ENCODE measurements at places on chromosomes 11 and 22.

DNA sequence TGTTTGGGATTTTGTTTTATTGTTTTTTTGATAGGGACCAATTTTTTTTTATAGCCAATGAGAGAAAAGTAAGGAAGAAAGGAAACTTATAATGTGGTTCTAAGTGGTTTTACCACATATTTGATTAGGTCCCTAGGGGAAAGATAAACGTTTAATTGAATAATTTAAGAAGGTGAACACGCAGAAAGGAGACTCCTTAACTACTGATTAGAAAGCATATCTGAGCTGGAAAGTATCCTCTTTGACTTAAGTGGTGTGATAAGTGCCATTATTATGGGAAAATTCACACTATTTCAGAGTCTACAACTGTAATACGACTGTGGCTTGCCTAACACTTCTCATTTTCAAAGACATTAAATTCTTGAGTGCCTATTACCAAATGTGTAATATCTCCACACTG, 106.5 kb upstream of the GRAMD1B start:
- DNase-seq = no peak

DNA sequence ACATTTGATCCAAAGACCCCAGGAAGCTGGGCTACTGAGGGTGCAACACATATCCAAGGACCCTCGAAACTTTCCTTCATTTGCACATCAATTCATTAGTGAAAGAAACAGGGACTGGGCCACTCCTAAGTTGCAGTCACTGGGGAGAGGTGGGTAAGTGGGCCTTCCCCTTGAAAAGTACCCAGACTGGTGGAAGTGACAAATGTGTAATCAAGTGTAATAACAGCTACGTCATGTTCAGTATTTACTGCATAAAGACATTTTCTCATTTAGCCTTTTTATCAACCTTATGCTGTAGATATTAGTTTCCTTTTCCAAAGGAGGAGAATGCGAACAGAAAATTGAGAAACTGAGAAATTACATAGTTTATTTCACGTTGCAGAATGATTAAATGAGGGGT, 101.9 kb upstream of the OLFML1 start:
- no peak for DNase-seq

- no peak for DNase-seq
These were observed 48.3 kb upstream of the LRRC55 start for GRCh38 chr11:57133366-57134038.

GRCh38 chr22:25112538-25113253, 87.0 kb upstream of the CRYBB3 start:
- no peak for DNase-seq

GRCh38 chr11:11038352-11038751, 180.5 kb upstream of the ZBED5 start:
- no peak for DNase-seq

DNA sequence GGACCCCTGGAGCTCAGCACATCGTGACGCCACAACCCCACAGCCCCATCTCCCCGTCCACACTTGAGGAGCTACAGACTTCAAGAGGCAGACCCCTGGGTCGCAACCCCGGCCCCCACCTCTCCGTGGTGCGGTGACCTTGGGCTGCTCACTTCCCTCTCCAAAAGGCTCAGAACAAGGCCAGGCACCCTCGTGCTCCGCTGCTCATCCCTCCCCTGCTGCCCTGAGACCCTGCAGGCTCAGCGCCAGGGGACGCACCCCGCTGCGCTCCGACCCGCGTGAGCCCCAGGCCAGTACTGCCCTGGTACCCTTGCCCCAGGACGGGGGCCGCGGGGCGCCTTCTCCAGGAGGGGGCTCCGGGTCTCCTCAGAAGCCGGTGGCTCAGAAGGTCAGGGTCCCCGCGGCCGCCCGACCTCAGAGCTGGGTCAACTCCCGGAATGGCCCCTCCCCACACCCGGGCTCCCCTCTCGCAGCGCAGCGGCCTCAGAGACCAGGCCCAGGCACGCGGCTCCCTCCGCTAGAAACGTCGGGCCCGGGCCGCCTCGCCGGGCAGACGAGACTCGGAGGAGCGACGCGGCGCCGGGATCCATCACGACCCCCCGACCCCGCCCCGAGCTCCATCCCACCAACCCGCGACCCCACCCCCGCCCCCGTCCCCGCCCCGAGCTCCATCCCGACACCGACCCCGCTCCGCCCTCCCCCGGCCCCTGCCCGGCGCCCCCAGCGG, 563 bp downstream of the GATD1 start:
- DNase-seq = no peak

DNA sequence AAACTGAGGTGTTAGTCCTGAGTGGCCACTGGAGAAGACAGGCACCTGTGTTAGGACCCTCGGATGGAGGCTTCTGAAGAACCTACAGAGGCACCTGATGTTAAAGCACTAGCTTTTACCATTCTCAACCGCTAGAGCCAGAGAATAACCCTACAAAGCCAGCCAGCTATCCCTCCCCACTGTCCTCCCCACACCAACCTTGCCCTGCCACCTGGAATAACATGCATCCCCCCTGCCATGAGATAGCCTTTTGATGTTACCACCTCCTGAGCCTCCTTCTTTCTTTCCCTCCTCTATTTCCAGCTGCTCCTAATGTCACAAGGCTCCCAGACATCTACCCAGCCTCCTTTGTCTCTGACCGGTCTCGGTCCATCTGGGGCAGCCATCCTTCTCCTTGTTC, 28.1 kb downstream of the COMMD9 start:
- no peak for DNase-seq

- DNase-seq = no peak
These were observed 2.4 kb downstream of the TRIM22 start for GRCh38 chr11:5691964-5692361.

GRCh38 chr11:120079750-120080610, 57.9 kb downstream of the TRIM29 start:
- DNase-seq = no peak

DNA sequence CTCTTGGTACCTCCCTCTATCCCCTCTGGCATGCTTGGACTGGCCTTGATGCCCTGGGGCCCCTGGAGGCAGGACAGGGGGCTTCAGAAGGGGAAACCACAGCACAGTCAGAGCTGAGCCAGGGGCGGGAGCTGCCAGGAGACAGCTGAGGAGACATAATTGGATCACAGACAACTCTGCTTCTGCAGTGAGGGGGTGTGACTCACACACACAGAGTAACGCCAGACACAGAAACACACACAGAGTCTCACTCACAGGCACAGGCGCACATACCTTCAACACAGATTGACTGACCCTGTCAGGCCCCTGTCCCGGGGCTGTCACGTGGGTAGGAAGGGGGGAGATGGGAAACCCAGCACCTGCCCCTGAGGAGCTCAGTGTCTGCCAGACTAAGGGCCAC, 20.6 kb downstream of the STARD10 start:
- no peak for DNase-seq

- no peak for DNase-seq
These were observed 78.4 kb downstream of the XRRA1 start for GRCh38 chr11:74870485-74870884.

GRCh38 chr11:129612447-129612961, 203.1 kb upstream of the TMEM45B start:
- no peak for DNase-seq

DNA sequence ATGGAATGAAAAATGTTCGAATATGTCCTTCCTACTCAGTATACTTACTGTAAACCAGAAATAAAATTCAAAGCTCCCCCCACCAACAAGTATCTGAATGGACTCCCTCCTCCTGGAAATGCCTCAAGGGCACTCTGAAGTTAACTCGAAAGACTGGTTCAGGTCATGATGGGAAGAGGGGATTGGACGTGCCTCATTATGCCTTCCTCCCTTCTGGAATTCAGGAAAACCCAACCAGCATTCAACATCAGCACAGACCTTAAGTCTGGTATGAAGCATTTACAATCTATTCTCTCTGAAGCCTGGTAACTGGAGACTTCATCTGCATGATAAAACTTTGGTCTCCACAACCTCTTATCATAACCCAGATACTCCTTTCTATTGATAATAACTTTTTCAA, 428.3 kb upstream of the RAG2 start:
- no peak for DNase-seq

DNA sequence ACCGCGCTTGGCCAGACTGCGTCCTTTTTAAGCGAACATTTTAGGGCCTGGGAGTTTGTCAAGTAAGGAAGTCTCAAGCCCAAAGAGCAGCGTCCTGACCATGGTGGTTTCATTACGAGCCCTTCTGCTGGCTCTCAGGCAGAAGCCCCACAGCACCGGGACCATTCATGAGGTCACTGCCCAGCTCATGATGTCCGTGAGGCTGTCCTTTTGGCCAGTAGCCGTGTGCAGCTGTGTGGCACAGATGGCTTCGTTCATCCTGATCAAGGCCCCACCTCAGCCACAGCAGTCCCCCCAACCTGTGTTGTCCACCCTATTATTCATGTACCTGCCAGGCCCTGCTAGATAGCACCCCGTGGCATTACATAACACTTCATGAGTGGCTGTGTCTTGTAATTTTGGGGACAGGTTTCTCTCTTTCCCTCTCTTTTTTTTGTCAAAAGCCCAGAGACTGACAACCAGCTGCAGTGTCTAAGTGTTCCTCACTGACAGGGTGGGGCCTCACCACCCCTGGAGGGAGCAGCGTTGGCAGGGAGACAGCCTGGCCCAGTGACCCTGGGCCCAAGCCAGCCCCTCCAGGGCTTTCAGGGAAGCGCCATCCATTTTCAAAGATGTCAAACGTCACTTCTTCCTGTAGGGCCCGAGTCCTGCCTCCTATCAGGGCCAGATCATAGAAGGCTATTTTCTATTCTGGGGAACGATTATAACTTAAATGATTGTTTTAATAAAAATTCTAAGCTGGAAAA, 21.8 kb upstream of the CABP7 start:
- no peak for DNase-seq

DNA sequence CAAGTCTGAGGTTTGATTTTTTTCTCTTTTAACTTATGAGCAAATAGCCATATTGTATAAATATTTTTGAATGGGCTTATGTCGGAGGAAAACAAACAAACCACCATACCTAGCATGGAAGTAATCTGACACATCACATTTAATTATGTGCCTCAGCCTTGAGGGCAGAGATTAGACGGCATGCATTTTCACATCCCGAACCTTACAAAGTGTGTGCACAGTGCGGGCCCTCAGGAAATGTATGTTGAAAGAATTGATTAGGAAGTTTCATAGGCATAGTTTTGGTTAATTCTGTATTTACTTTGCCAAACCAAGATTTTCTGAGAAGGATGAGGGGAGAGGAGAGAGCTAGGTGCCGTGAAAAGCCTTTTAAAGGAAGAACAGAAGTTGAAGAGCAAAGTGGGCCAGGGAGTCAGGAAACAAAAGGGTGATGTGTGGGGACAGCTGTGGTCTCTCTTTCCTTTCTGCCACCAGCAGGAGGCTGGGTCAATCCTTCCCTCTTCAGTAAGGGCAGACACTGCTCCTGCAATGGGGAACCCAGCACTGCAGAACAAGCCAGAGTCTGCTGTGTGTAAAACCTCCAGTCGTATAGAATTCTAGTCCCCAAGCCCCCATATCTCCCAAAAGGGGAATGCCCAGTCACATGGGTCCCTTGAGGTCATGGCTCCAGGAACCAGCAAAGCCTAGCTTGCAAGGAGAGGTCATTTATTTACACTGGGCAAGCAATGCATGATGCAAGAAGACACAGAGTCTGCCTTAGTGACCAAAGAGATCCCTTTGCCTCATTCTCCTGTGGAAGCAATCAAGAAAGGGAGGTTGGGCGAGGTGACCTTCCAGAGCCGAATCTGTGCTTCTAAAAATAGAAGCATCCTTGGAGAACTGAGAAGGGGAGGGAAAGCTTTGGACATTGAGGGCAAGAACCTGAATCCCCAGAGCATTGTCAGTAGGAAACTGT, 71.1 kb upstream of the OLFML1 start:
- no peak for DNase-seq

DNA sequence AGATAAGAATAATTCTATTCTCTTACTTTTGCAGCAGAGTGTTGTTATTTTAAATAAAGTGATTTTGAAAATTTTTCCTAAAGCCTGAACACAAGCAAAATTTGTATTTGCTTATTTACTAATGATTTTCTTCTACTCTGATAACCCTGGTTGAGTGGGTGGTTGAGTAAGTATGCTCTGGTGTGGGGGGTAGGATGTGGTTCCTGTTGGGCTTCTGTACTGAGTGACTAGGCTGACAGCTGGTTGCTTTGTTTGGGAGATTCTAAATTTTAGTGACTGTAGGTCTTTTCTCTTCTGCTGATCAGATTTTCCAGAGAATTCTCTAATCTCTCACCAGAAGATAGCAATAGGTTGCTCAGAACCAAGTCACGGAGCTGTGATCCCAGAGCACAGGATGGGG, 61.6 kb downstream of the METTL15 start:
- DNase-seq = no peak

- DNase-seq = peak; percentile 5
These were observed 23.3 kb upstream of the SERPIND1 start for GRCh38 chr22:20750461-20751184.

- DNase-seq = no peak
These were observed 3.6 kb upstream of the TBC1D22A start for GRCh38 chr22:46758867-46759290.

GRCh38 chr11:27812341-27812740, 112.1 kb upstream of the BDNF start:
- DNase-seq = no peak

DNA sequence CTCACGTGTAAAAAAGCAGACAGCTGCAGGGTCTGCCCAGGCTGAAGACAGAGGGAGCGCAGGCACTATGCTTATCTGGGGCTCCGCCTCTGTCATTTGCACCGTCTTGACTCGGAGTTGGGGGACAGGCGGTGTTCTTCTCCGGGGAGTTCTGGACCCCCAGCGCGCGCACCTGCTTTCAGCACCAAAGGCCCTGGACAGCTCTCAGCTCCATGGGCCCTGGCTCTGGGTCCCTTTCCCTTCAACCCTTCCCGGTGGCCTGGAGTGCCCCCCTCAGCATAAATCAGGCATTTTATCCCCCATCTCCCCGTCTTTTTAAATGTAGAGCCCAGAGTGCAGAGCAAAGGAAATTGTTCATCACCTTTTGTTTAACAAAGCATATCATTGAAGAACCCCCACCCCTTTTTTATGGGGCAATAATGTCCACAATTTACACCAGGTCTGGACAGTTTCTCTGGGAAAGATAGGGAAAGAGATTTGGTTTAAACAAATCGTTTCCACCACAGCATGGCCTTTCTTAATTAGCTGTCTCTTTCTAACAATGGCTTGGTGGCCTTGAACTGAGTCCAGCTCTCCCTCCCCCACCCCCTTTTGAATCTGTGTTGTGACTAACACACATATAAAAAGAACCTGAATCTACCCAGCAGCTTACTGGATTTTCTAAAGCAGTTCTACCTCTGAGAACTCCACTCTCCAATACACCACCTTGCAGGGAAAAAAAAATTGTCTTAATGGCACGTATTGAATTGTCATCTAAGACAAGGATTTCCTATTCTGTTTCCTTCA, 1.7 kb downstream of the SEZ6L start:
- DNase-seq = no peak

DNA sequence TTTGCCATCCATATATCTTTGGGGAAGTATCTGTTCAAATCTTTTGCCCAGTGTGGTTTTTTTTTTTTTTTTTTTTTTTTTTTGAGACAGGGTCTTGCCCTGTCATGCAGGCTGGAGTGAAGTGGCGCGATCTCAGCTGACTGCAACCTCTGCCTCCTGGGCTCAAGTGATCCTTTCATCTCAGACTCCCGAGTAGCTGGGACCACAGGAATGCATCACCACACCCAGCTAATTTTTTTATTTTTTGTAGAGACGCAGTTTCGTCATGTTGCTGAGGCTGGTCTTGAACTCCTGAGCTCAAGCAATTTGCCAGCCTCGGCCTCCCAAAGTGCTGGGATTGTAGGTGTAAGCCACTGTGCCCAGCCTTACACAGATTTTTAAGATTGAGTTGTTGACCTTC, 4.8 kb upstream of the FAM118A start:
- no peak for DNase-seq

- DNase-seq = no peak
These were observed 63.2 kb upstream of the RRAS2 start for GRCh38 chr11:14422052-14422813.

Measured in activated effector memory CD4-positive, alpha-beta T cell treated with Interleukin-2 at 50 U/mL for 16 hours (primary cell).